ENCODE measurements at places on chromosomes 6 and 20.

GRCh38 chr6:9461188-9461587 is 953.7 kb downstream of the TFAP2A start:
- DNase-seq, result no peak

DNA sequence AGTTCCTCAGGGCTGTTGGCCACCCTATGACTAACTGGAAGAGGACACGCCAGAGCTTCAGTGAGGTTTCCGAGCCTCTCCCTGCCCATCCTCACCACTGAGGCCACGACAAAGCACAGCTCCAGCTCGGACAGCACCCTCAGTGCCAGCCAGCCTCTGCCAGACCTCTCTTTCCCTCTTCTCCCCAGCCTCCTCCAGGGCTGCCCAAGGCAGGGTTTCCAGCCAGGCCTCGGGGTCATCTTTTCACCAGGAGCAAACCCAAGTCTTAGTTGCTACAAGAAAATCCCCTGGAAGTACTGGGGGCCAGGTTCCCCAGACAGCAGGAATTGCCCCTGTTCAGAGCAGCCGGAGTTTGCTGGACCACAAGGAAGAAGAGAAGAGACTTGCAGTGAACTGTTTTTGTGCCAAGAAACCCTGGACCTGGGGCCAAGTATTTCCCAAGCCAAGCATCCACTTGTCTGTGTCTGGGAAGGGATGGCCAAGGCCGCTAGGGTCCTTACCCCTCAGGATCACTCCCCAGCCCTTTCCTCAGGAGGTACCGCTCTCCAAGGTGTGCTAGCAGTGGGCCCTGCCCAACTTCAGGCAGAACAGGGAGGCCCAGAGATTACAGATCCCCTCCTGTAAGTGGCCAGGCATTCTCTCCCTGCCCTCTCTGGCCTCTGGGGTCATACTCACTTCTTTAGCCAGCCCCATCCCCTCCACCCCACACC is 41.6 kb downstream of the PLAGL2 start:
- DNase-seq, result no peak

DNA sequence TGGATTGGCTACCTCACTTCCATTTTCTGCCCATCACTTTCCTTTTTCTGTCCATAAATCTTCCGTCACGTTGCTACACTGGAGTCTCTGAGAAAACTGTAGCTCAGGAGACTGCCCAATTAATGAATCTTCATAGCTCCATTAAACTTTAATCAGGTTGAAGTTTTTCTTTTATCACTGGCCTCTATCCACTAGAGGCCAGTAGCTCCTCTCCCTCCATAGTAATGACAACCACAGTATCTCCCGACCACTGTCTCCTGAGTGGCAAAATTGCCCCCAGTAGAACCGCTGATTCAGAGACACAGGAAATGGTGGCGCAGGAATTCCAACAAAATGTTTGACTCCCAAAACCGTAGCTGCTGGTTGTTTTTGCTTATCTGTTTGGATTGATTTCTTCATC is 18.4 kb upstream of the DOK5 start:
- DNase-seq, result no peak

- DNase-seq, result no peak
Measured at GRCh38 chr6:28354688-28355554, 5.2 kb downstream of the ZKSCAN3 start.

DNA sequence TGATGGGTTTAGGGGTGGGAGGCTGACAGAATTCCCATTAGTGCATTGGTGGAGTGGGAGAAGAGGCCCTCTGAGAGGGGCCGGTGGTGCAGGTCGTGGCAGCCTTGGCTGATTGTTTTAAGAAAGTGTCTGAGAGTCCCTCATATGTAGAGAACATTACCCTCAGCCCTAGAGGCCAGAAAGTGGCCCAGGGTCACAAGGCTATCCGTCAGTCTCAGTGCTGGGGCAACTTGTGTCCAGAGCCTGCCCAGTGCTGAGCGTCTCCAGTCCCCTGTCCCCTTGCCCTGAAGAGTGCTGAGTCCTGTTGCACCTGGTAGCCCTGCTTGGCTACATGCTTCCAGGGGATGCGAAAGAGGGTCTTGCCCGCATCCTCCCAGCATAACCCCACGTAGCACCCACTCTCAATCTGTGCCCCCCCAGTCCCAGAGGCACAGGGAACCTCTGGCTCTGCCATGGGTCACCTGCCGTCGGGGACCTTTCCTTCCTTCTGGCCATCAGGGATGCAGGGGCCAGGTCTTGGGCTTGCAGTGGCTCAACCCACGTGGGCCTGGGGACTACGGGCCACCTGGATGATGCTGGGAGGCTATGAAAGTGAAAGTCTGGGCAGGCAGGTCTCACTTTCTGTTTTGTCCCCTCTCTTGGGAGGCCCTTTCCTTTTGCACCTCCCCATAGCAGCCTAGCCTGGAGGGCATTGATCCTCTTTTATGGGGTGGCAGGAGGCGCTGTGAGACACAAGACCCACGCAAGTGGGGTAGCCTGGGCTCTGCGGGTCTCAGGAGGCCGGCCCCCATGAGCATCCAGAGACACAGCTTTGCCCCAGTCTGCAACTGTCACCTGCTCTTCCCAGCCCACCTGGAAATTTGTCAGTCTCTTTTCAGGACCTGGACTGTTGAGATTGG is 12.2 kb downstream of the DUSP15 start:
- no peak for DNase-seq

GRCh38 chr6:166204852-166205650 is 37.4 kb upstream of the TBXT start:
- no peak for DNase-seq

DNA sequence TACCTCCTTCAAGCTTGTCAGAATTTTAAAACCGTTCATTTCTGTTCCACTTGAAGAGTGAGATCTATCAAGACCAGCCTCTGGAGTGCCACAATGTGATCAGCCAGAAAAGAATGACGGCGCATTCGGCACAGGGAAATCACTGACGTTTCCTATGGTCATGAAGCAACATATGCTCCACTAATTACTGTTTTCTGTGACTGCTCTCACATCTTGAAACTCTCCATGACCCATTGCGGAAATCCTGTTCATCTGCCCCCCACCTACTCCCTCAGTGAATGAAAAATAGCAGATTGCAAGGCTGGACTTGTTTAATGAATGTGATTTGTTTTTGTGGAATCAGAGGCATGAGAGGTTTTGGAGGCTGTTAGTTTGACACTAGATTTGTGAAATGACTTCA is 53.2 kb downstream of the SAMD5 start:
- no peak for DNase-seq

- no peak for DNase-seq
Measured at GRCh38 chr20:25249198-25249931, 1.5 kb downstream of the PYGB start.

DNA sequence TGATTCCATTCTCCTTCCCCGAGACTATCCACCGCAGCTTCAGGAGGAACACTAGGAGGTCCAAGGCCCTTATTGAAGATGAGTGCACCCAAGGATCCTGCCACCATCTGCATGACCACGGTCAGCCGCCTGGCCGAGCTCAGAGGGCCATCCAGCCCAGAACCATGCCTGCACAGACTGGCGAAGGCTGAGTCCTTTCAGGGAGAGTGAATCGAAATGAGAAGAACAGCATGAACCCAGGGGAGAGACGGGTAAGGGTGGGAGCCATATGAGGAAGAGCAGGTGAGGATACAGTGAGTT is 26.3 kb downstream of the SERPINB6 start:
- no peak for DNase-seq

DNA sequence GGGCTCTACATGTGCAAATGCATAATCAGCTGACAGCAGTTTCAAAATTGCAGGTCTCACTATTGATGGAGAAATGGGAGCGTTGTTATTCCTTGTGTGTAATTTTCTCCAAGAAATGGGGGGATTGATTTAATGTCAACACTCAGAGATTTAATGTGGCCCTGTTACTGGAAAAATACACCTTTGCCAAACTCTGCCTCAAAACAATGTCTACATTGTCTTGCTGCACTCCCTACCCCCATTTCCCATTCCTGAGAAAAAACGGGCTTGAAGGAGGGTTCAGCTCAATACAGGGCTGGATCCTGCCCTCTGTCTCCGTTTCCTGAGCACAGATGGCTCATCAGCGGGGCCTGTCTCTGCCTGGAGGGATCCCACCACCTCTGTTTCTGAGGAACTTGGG is 18.4 kb downstream of the EDN3 start:
- DNase-seq, result no peak

DNA sequence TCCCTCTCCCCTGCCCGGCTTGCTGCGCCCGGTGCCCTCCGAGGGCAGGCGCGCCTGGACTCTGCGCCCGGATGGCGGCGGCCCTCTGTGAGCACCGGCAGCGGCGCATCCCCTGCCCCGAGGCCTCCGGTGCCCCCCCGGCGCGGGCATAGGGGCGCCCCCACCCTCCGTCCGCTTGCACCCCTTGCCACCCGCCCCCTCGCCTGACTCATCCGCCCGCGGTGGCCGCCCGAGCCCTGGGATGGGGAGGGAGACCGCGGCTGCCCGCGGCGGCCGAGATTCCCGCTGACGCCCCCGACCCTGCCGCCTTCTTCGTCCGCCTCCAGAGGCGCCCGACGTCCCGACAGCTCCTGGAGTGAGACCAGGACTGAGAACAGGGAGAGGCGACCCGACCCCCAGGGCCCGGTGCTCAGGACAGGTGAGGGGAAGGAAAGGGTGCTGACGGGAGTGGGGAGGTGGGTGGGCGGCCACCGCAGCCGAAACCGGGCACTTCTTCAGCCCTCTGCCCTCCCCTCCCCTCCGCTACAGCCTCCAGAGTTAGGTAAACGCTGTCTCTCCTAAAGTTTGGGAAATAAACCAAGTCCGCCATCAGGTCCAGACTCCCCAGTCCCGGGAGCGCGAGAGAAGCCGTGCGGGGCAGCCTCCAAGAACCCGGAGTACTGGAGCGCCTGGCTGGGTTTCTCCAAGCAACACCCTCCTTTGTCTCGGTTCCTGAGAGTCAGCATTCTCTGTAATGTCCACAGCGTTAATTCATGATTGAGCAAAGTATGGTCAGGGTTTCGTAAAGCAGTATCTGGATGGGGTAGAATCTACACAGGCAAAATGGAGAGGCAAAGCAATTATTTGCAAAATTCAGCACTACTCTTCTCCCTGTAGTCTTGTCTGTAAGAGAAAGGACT is 539 bp downstream of the TMEM200A start:
- no peak for DNase-seq

DNA sequence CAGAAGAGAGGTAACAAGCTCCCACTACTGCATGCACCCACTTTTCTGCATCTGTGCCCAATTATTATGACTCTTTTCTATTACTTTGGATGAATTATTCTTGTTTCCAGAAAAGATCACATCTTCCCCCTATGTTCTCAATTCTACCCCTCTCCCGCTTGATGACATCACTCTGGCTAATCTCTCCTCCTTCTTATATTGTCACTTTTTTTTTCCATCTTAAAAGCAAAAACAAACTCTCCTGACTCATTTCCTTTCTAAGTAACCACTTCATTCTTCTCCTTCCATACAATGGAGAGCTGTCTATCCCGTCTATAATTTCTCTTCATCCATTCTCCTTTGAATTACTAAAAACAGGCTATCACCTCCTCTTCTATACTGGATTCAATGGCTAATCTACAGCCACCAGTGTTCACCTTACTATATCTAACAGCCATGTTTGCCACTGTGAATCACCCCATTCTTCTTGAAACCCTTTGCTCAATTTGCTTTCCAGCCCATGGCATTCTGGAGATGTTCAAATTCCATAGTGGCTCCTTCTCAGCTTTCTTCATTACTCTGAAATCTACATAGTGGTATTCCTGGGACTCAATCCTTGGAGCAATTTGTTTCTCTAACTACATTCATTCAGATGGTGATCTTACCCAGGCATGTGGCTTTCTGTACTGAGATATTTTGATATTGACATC is 378.4 kb downstream of the ARHGAP18 start:
- no peak for DNase-seq

GRCh38 chr6:167119670-167120582 is 3.0 kb upstream of the CCR6 start:
- DNase-seq, result no peak

GRCh38 chr20:54502179-54502578 is 26.8 kb downstream of the DOK5 start:
- no peak for DNase-seq

DNA sequence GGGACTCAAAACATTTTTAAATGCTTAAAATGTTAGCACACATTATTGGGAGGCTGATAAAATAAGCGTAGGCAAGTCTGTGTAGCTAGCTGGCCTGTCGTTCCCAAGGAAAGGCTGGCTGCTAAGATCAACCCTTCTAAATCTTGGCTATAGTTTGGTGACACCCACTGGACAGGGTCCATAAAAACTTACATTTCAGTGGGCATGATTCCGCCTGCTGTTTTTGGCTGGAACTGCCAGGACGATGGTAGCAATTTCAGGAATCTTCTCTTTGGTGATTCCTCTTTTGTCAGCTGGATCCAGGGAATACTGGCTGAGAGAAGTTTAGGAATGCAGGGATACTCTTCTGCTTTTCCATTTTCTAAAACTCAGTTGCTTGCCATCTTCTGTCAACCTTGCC is 162.2 kb downstream of the NKAIN2 start:
- no peak for DNase-seq

- no peak for DNase-seq
Measured at GRCh38 chr6:113505084-113505699, 352.0 kb upstream of the MARCKS start.

DNA sequence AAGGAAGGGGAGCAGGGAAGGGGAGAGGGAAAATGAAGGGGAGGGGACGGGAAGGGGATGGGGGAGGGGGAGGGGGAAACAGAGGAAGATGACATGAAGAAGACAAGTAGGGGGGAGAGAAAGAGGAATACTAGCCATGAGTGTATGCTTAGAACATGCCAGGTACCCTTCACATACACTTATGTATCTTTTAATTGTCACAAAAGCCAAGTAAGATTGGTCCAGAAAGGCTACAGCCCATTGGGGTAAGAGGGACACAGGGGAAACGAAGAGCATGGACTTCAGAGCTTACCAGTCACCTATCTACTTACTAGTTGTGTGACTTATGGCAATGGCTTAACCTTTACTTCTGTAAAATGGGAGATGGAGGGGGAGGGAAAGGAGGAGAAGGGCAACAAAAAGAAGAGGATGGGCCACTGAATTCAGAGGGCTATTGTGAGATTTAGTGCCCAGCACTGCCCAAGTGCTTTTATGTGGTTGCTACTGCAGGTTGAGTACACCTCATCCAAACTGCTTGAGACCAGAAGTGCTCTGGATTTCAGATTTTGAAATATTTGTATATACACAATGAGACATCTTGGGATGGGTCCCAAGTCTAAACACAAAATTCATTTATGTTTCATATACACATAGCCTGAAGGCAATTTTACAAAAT is 90.3 kb downstream of the ARHGAP18 start:
- DNase-seq, result no peak

Data from activated naive CD8-positive, alpha-beta T cell treated with anti-CD3 and anti-CD28 coated beads, Interleukin-2, amount 50 U/mL, for 16 hours (primary cell).